ENCODE measurements at places on chromosomes 1 and 21. TPM values are rescaled to one million over a fixed set of nuclear protein-coding genes. Genes with fewer than 3 reads are reported as not detected.

DNA sequence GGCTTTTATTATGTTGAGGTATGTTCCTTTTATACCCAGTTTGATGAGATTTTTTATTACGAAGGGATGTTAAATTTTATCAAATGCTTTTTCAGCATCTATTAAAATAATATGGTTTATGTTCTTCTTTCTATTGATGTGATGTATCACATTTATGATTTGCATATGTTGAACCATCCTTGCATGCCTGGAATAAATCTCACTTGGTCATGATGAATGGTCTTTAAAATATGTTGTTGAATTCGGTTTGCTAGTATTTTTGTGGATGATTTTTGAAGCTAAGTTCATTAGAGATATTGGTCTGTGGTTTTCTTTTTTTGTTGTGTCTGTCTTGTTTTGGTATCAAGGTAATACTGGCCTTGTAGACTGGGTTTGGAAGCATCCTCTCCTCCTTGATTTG, 14.1 kb downstream of the GPR88 start:
- H3K36me3 ChIP-seq, result no peaks in the 10 kb centered on the region
- H3K27me3 ChIP-seq, result no peaks in the 10 kb centered on the region
- DNase-seq, result no peak
- no peak overlapping the region for H3K27ac ChIP-seq
- no peaks in the 10 kb centered on the region for H3K4me1 ChIP-seq
- H3K4me3 ChIP-seq, result no peak overlapping the region

- no peak overlapping the region for H3K27ac ChIP-seq
- no peaks in the 10 kb centered on the region for H3K27me3 ChIP-seq
- no peaks in the 10 kb centered on the region for H3K4me1 ChIP-seq
Measured at GRCh38 chr1:110243574-110243973, 33.5 kb downstream of the KCNC4 start.

GRCh38 chr1:217029281-217030157, 306.3 kb upstream of the ESRRG start:
- no peaks in the 10 kb centered on the region for H3K4me1 ChIP-seq
- H3K27me3 ChIP-seq, result no peaks in the 10 kb centered on the region
- no peak for DNase-seq
- H3K27ac ChIP-seq, result peak overlapping the region; percentile 74
- H3K4me3 ChIP-seq, result no peak overlapping the region
- H3K36me3 ChIP-seq, result no peaks in the 10 kb centered on the region

GRCh38 chr1:159083013-159083412, 6.4 kb upstream of the AIM2 start:
- no peaks in the 10 kb centered on the region for H3K27me3 ChIP-seq
- no peak overlapping the region for H3K27ac ChIP-seq
- no peaks in the 10 kb centered on the region for H3K4me1 ChIP-seq
- no peak overlapping the region for H3K4me3 ChIP-seq

GRCh38 chr1:25072461-25072860, 142.4 kb upstream of the RUNX3 start:
- DNase-seq, result peak; percentile 44
- H3K36me3 ChIP-seq, result no peaks in the 10 kb centered on the region
- H3K4me1 ChIP-seq, result no peaks in the 10 kb centered on the region
- no peaks in the 10 kb centered on the region for H3K27me3 ChIP-seq
- no peak overlapping the region for H3K27ac ChIP-seq
- no peak overlapping the region for H3K4me3 ChIP-seq

- H3K36me3 ChIP-seq, result no peaks in the 10 kb centered on the region
- H3K27ac ChIP-seq, result no peak overlapping the region
- H3K27me3 ChIP-seq, result peaks cover 3% of the 10 kb centered on the region
- no peaks in the 10 kb centered on the region for H3K4me1 ChIP-seq
Measured at GRCh38 chr1:5793516-5793915, 198.7 kb downstream of the NPHP4 start.

- DNase-seq, result no peak
- H3K27ac ChIP-seq, result no peak overlapping the region
- no peaks in the 10 kb centered on the region for H3K27me3 ChIP-seq
- no peak overlapping the region for H3K4me3 ChIP-seq
Measured at GRCh38 chr1:9478021-9478420, 61.2 kb upstream of the SLC25A33 start.

DNA sequence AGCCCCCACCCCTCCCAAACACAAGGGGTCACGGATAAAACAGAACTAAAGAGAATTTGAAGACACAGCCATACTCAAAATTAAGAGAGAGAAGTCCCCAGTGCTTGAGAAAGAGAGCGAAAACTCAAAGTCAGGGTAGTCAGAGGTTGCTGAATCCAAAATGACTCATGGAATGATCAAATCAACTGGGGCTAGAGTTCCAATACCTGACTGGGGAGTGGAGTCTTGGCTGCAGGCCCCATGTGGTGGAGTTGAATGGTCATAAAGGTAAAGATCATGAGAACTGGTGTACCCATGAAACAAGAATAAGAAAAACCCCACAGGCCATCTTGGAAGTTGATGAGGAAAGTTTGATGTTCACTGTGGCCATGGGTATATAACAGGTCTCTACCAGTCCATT, 84.5 kb upstream of the LRRN2 start:
- no peak overlapping the region for H3K27ac ChIP-seq
- no peaks in the 10 kb centered on the region for H3K27me3 ChIP-seq
- no peak for DNase-seq

DNA sequence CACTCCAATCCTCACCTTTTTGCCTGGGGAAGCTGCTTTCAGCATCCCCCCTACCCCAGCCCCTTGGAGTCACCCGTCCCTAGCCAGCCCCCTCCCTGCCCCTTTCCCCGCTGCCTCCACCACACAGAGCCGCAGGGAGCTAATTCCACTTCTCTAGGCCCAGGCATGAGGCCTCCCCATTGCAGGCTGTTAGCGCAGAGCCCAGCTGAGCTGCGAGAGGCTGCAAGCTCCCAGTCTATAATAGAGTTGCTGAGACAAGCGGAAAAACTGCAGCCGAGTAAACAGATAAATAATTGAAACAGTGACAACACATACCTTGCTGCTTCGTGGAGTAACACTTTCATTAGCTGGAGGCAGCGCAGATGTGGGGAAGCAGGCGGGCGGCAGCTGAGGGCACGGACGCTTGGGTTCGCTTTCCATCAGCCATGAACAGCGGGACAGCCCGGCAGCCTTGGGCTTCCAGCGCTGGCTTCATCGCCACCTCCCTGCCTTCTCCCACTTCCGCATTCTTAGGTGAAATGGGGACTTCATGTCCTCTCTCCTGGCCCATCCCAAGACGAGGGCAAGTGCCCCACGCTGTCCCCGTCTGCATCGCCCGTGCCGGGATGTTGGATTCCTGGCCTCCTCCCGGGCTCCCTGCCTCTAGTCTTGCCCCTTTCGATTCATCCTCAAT, 183.3 kb downstream of the IGSF21 start:
- H3K27me3 ChIP-seq, result peaks cover 16% of the 10 kb centered on the region
- DNase-seq, result no peak
- no peaks in the 10 kb centered on the region for H3K4me1 ChIP-seq
- no peaks in the 10 kb centered on the region for H3K36me3 ChIP-seq
- H3K27ac ChIP-seq, result no peak overlapping the region

DNA sequence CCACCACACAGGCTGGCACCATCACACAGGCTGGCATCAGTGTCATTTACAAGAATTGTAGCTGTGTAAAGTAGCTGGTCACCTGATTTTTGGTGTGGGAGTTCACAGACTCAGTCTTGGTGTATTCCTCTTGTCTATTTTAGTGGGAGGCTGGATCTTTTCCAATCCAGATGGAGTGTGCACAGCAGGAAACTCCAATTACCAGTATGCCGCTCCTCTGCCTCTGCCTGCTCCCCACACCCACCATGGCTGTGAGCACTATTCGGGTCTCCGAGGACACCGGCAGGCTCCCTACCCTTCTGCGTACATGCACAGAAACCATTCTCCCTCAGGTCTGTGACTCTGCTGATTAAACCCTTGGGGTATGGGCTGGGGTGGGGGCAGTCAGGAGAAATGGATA, 24.2 kb downstream of the TBX19 start:
- H3K4me1 ChIP-seq, result no peaks in the 10 kb centered on the region
- no peak for DNase-seq
- no peaks in the 10 kb centered on the region for H3K27me3 ChIP-seq
- H3K27ac ChIP-seq, result no peak overlapping the region
- no peak overlapping the region for H3K4me3 ChIP-seq
- no peaks in the 10 kb centered on the region for H3K36me3 ChIP-seq

GRCh38 chr21:45029948-45030681, 44.3 kb upstream of the ADARB1 start:
- H3K27ac ChIP-seq, result peak overlapping the region; percentile 33
- no peak overlapping the region for H3K4me3 ChIP-seq
- DNase-seq, result no peak
- no peaks in the 10 kb centered on the region for H3K36me3 ChIP-seq
- H3K27me3 ChIP-seq, result no peaks in the 10 kb centered on the region

GRCh38 chr1:180533266-180533987, 25.3 kb upstream of the OVAAL start:
- H3K4me1 ChIP-seq, result no peaks in the 10 kb centered on the region
- H3K36me3 ChIP-seq, result no peaks in the 10 kb centered on the region
- H3K4me3 ChIP-seq, result no peak overlapping the region
- H3K27me3 ChIP-seq, result no peaks in the 10 kb centered on the region
- no peak overlapping the region for H3K27ac ChIP-seq

DNA sequence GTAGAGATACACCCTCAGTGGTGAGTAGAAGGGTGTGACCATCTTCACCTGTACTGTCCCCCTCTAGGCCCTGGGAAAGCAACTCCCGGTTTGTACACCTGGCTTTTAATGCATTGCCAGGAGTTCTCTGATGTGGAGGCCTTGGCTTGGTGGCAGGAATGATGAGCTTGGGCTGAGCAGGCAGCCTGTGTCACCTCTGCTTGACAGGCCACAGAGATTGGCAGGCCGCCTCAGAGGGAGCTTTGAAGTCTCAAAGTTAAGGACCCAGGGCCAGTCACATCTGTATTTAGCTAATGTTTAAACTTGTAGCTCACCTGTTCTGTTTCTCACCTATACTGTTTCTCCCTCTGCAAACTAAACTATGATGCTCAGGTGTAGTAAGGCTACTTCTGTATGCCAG, 28.5 kb downstream of the HUNK start:
- DNase-seq, result no peak
- no peaks in the 10 kb centered on the region for H3K27me3 ChIP-seq
- no peak overlapping the region for H3K27ac ChIP-seq
- peaks cover 13% of the 10 kb centered on the region for H3K4me1 ChIP-seq
- no peaks in the 10 kb centered on the region for H3K36me3 ChIP-seq

DNA sequence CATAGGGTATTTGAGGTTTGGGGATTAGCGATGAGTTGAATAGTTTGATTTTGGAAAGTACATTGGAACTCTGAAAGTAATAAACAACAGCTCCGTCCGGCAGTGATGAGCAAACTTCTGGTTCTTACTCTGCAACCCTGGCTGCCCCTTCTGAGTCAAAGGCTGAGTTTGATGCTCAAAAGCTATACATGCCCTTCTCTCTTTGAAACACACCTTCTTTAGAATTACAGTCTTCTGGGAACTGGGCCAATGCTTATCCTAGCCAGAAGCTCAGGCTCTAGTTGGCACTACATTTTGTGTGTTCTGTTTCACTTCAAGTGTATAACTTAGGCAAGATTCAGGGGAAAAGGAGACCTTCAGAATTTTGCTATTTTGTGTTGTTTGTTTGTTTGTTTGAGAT, 9.3 kb downstream of the AHCYL1 start:
- H3K27ac ChIP-seq, result peak overlapping the region; percentile 81
- H3K4me1 ChIP-seq, result no peaks in the 10 kb centered on the region
- H3K27me3 ChIP-seq, result no peaks in the 10 kb centered on the region
- DNase-seq, result no peak

DNA sequence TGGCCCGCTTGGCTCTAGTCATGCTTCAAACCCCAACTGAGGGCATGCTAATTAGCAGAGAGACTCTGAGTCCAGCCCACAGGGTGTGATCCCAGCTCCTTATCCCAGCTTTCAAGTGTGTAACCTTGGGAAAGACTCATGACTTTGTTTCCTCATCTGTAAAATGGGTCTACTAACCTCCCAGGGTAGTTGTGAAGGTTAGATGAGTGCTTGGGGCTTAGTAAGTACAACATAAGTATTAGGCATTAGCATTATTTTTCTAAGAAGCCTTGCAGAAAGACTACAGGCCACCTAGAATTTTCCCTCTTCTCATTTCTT, 2.8 kb downstream of the MYOM3 start:
- H3K27me3 ChIP-seq, result no peaks in the 10 kb centered on the region
- H3K4me3 ChIP-seq, result no peak overlapping the region
- DNase-seq, result no peak
- peaks cover 12% of the 10 kb centered on the region for H3K4me1 ChIP-seq

GRCh38 chr1:238648296-238648695, 738.1 kb upstream of the CHRM3 start:
- H3K27ac ChIP-seq, result no peak overlapping the region
- no peaks in the 10 kb centered on the region for H3K36me3 ChIP-seq
- H3K4me3 ChIP-seq, result no peak overlapping the region
- no peak for DNase-seq
- H3K27me3 ChIP-seq, result no peaks in the 10 kb centered on the region

DNA sequence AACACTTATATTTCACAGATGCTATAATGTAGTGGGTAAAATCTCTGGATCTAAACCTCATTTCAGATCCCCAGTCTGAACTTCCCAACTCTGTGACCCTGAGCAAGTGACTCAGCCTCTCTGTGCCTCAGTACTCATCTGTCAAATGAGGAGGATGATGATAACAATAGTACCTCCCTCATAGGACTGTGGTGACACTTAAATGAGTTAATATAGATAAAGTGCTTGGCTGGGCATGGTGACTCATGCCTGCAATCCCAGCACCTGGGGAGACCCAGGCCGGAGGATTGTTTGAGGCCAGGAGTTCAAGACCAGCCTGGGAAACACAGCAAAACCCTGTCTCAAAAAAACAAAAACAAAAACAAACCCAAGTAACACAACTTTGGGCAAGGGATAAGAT, 4.7 kb upstream of the ECE1 start:
- peaks cover 56% of the 10 kb centered on the region for H3K4me1 ChIP-seq
- H3K27me3 ChIP-seq, result no peaks in the 10 kb centered on the region
- H3K36me3 ChIP-seq, result no peaks in the 10 kb centered on the region
- no peak overlapping the region for H3K4me3 ChIP-seq
- peak overlapping the region; percentile 49 for H3K27ac ChIP-seq

DNA sequence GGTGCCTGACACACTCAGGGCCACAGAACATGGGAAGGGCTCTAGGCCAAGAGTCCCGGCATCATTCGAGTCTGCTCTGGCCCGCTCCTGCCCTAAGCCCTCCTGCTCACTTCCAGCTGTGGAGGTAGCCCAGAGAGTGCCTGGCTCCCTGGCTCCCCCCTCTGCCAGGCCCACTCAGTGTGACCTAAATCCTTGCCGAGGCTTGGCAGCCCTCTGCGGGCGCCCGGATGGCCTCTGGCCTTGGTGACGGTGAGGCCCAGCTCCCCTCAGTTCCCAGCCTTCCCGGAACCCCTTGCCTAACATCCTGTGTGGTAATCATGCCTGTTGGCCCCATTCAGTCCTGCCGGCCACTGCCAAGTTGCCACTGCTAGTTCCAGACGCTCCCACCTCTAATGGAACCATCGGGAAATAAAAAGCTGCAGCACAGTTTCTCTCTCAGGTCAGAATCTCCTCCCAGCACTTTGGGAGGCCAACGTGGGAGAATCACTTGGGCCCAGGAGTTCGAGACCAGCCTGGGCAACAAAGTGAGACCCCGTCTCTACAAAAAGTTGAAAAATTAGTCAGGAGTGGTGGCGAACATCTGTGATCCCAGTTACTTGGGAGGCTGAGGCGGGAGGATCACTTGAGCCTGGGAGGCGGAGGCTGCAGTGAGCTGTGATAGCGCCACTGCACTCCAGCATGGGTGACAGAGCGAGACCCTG, 1.2 kb upstream of the H6PD start:
- no peaks in the 10 kb centered on the region for H3K27me3 ChIP-seq
- peaks cover 43% of the 10 kb centered on the region for H3K4me1 ChIP-seq
- H3K4me3 ChIP-seq, result no peak overlapping the region
- peak overlapping the region; percentile 90 for H3K27ac ChIP-seq

IRF6 gene
- total RNA-seq, result 0.28 TPM

MCOLN2 gene
- total RNA-seq, result 0.99 TPM

ADORA3 gene
- 3.0 TPM for total RNA-seq

XPR1 gene
- 11.1 TPM for total RNA-seq

LIPI gene
- not detected for total RNA-seq

VWA5B1 gene
- not detected for total RNA-seq

DISC1 gene
- 14.1 TPM for total RNA-seq

CD1E gene
- total RNA-seq, result not detected

CBS gene
- 8.2 TPM for total RNA-seq

TTLL7 gene
- 34.9 TPM for total RNA-seq
